ENCODE measurements at places on chromosomes 12 and 14.

DNA sequence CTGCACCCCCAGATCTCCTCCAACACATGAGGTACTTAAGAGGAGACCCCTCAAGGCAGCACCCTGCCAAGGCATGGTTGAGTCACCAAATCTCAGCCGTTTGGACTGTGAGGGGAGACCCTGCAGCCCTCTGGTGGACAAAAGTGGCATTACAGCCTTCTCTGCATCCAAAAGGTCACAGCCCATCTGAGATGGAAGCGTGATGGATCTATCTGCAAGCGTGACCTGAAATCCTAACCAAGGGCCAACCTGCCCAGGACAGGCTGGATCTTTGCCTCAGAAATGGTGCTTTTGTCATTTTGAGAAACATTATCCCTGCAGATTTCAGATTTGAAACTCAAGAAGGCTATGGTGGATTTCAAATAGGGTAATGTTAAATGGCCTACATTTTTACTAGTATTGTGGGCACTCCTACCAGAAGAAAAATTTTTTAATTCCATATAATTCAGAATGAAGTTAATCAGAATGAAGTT, 23.7 kb upstream of the DHRS4 start:
- DNase-seq = peak; percentile 74

- DNase-seq = peak; percentile 89
Observed at GRCh38 chr14:49585803-49586672, at the start of gene RPS29. TSS of gene RPS29 (minus strand) at chr14:49586380. CDS start at chr14:49586346, 34 bp downstream.

- DNase-seq = no peak
Observed at GRCh38 chr14:104752423-104752734, 568 bp upstream of the SIVA1 start.

DNA sequence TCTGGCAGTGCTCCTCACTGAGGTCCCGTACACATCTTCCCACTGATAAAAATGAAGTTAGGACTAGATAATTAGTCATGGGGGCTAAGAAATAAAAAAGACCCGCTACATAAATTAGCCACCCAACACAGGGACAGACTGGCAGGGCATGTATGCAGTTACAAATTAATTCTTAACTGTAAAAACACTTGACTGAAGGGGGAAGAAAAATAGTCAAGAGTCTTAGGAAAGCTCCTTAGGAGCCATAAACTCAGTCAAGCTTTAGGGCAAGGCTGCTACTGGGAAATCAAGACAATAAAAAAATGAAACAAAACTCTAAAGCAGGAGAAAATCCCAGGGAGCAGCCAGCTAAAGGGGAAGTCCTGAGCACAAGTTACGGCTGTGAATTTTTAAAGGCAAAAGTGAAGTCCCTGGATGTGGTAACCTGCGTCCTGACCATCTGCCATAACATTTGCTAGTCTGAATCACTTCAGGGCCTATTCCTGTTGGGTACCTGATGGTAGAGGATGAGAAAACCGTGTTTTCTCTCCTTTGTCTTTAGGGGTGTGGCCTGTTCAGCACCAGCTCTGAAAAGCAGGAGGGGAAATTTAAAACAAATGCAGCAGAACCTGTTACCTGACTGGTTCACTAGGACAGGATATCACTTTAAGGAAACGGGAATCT, 7.5 kb upstream of the NPFF start:
- DNase-seq = no peak

DNA sequence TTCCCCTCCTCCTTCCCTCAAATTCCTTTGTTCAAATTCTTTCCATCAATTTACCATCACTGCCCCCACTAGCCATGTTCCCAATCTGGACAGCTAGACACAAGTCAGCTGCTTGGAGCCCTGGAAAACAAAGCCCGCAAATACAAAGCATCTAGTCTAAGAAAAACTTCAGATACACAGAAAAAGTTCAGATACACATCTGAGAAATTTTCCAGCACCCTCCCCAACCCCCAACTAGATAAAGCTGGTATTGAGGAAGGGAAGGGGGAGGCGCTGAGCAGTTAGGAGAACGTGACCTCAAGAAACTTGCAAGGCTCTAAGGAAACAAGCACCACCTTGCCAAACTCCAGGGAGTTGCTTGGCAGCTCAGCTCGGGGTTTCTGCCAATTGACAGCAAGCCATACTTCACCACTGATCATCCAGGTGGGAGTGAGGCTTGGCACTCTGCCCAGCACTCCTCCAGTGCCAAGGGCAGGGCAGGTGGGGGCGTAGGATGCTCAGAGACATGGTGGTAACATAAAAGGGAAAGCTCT, 5.1 kb upstream of the CNIH1 start:
- no peak for DNase-seq
